Esophagus squamous epithelium (tissue), 5 donors: ENCODE measurements at places on chromosomes 16 and 17. TPM values are rescaled to one million over a fixed set of nuclear protein-coding genes. Genes with fewer than 3 reads are reported as not detected.

DNA sequence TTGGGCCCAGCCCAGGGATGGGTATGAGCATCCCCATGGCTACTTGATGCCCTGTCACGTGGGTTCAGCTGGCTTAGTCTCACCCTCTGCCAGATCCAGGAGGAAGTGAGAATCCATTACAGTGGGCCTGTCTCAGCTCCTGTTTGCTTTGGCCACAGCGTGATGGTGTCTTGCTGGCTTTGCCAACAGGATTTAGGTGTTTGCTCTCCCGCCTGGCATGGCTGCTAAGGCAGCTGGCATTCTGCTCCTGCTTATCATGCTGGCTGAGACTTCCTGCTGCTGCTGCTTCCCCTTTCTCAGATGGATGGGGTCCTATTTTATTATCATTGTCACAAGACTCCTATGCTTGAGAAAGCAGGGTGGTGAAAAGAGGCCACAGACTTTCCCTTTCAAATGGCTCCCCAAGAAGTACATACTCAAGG lies 28.3 kb upstream of the HOXB13 start:
- H3K27me3 ChIP-seq = peaks cover 100% of the 10 kb centered on the region
- no peaks in the 10 kb centered on the region for H3K4me1 ChIP-seq
- H3K4me3 ChIP-seq = no peak overlapping the region
- no peak for DNase-seq
- H3K36me3 ChIP-seq = no peaks in the 10 kb centered on the region

The TUBG2 gene
- 7.6 TPM for total RNA-seq

The FBXW10 gene
- 0.09 TPM for total RNA-seq

The KRT39 gene
- not detected for total RNA-seq

The CHD9NB gene
- 2.0 TPM for total RNA-seq

DNA sequence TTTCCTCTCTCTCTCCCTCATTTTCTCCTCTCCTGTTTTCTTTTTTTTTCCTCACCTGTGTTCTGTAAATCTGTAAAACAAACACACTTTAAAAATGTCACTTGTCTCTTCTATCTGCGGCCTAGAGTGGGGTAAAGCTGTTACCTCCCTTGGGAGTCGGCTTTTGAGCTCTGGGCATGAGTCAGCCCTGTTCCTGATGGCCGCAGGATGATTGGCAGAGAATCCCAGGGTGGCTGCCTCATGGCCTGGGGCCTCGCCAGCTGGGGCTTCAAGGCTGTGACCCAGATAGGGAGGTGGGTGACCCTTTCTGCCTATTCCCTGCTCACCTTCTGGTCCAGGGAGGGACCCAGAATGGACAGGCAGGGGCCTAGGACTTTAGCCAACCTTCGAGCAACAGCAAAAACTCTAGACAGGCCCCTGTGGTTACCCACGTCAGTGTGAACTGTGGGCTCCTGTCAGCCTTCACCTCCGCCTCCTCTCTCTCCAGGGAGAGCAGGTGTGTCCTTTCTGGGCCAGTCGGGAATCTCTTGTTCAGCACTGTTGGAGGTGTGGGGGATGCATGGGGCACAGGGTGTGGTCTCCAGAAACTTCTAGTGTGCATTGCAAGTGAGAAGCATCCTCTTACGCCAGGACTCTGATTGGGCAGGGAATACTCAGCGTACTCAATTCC lies 87.4 kb downstream of the RAP1GAP2 start:
- no peaks in the 10 kb centered on the region for H3K36me3 ChIP-seq
- H3K27me3 ChIP-seq = peaks cover 3% of the 10 kb centered on the region
- H3K27ac ChIP-seq = no peak overlapping the region

DNA sequence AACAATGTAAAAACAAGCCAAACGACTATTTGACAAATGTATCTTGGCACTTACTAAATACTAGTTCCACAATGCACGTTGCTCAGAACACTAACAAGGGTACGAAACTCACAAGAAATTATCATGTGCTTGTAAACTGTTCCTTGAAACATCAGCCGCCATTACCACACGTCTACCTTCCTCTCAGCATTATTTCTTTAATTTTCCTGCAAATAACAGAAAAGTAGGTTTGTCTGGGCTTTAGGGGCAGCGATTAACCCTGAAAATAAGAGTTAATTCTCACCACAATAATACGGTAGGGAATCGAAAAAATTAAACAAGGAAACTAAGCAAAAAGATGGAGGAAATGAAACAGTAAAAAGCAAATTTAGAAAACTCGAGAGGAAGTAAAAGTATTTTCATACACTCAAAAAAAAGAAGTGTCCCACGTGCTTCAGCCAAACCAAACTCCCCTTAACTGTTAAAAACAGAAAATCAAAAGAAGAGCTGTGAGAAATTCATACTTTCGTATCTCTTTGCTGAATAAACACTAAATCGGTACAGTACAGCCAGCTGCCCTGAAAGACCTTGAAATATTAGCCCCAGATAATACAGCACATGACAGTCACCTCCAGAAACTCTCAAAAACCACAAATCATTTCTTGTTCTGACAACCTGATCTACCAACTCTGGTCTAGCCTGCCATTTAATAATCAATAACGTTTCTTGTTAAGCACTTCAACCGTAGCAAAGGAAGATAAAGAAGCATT lies 1.2 kb downstream of the ARHGAP17 start:
- no peaks in the 10 kb centered on the region for H3K27me3 ChIP-seq
- peaks cover 64% of the 10 kb centered on the region for H3K4me1 ChIP-seq
- peak overlapping the region; percentile 99 for H3K27ac ChIP-seq
- no peaks in the 10 kb centered on the region for H3K36me3 ChIP-seq

The ITGB4 gene
- 77.1 TPM for total RNA-seq

DNA sequence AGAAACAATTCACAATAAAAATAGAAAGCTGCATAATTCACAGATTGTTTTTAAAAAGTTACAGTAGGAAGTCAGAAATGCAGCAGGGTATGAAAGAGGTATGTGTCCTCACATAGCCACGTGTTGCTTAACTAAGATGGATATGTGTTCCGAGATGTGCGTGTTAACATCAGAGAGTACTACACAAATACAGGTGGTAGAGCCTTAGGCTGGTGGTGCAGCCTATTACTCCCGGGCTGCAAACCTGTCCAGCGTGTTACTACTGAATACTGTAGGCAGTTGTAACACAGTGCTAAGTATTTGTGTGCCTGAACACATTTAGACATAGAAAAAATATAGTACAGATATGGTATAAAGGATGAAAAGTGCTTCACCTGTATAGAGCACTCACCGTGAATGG lies 46.4 kb downstream of the USP10 start:
- no peak overlapping the region for H3K4me3 ChIP-seq
- no peak overlapping the region for H3K27ac ChIP-seq
- peaks cover 5% of the 10 kb centered on the region for H3K4me1 ChIP-seq
- DNase-seq = no peak
- no peaks in the 10 kb centered on the region for H3K27me3 ChIP-seq

DNA sequence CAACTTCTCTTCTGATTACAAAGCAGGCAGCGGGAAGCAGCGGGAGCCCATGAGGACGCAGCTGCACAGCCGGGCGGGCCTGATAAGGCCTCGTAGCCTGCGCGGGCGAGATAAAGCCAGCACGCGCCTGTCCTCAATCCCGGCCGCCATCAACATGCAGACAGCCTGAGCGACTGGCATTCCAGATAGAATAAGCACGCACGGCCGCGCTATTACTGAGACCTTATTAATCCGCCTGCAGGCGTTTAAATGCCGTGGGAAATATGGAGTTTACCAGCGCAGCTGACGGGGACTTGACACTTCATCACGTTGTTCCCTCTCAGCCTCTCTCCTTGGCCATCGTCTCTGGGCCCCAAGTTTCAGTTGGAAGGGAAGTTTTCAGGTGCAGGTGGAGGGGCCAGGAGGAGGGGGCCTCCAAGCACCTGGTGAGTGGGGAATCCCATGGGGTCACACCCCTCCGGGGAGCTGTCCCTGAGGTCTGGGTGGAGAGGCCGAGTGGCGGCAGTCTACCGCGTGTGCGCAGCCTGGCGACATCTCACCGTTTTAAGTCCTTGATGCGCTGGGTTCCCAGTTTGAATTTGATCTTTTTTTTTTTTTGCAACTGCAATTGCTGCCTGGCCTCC lies 27.3 kb upstream of the CBFA2T3 start:
- no peak overlapping the region for H3K27ac ChIP-seq
- no peaks in the 10 kb centered on the region for H3K4me1 ChIP-seq
- no peak overlapping the region for H3K4me3 ChIP-seq
- H3K27me3 ChIP-seq = peaks cover 10% of the 10 kb centered on the region
- no peaks in the 10 kb centered on the region for H3K36me3 ChIP-seq

The SCARF1 gene
- total RNA-seq = 5.7 TPM

The CDH15 gene
- total RNA-seq = not detected

GRCh38 chr17:63932721-63933120 lies 590 bp upstream of the CD79B start:
- no peak overlapping the region for H3K27ac ChIP-seq
- H3K27me3 ChIP-seq = no peaks in the 10 kb centered on the region
- DNase-seq = no peak
- H3K4me3 ChIP-seq = no peak overlapping the region
- peaks cover 5% of the 10 kb centered on the region for H3K4me1 ChIP-seq

The RNU2-1 gene
- not detected for total RNA-seq

GRCh38 chr17:49861150-49861884 lies 13.4 kb upstream of the TAC4 start:
- peaks cover 15% of the 10 kb centered on the region for H3K27me3 ChIP-seq
- no peak for DNase-seq
- H3K27ac ChIP-seq = no peak overlapping the region
- no peaks in the 10 kb centered on the region for H3K36me3 ChIP-seq

The LLGL2 gene
- total RNA-seq = 76.4 TPM

- no peak for DNase-seq
- H3K4me1 ChIP-seq = peaks cover 45% of the 10 kb centered on the region
- no peaks in the 10 kb centered on the region for H3K36me3 ChIP-seq
- H3K27ac ChIP-seq = no peak overlapping the region
- H3K4me3 ChIP-seq = no peak overlapping the region
- no peaks in the 10 kb centered on the region for H3K27me3 ChIP-seq
These were observed 143.8 kb upstream of the PLCG2 start for GRCh38 chr16:81635063-81635937.

- H3K27ac ChIP-seq = no peak overlapping the region
- DNase-seq = no peak
- H3K4me3 ChIP-seq = no peak overlapping the region
- peaks cover 45% of the 10 kb centered on the region for H3K4me1 ChIP-seq
- H3K36me3 ChIP-seq = no peaks in the 10 kb centered on the region
- no peaks in the 10 kb centered on the region for H3K27me3 ChIP-seq
These were observed 39.4 kb downstream of the RTN4RL1 start for GRCh38 chr17:1985686-1986085.

- H3K4me3 ChIP-seq = no peak overlapping the region
- H3K27ac ChIP-seq = no peak overlapping the region
- DNase-seq = no peak
- no peaks in the 10 kb centered on the region for H3K27me3 ChIP-seq
- H3K36me3 ChIP-seq = no peaks in the 10 kb centered on the region
These were observed 313.9 kb upstream of the SALL1 start for GRCh38 chr16:51464996-51465395.

DNA sequence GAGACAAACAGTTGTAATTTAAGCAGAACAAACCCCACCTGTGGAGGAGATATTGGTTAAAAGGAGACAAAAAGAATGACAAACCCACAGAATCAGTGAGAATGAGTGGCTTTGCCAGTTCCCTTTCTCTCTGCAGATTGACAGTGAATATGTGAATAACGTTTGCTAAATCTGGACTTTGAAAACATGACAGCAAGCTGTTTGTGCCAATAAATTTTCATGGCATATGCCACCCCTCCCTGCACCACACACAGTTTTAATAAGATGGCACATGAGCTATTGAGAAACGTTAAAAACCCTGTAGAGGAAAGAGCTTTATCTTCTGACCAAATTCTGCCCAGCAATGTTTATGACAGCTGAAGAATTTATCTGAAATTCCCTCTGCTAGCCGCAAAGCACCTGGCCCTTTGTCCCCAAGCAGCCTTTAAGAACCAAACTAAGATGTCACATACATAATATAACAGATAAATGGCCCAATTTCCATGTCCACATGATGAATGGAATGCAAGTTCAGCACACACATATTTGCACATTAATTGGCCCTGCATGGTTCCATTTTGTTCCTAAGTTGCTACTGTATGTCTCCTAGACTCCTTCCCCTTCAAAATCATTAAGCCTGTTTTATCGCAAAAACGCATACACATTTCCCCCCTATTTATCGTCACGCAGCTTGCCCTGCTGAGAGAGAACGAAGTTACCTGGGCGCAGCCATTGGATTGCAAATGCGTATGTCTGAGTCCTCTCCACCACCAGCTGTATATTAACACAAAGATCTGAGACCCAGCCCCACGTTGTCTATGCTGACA lies 773.5 kb upstream of the EEF2KMT start:
- H3K4me3 ChIP-seq = no peak overlapping the region
- no peak overlapping the region for H3K27ac ChIP-seq
- H3K27me3 ChIP-seq = no peaks in the 10 kb centered on the region
- H3K36me3 ChIP-seq = no peaks in the 10 kb centered on the region

GRCh38 chr17:6969323-6969726 lies 26.5 kb upstream of the ALOX12 start:
- H3K27me3 ChIP-seq = peaks cover 6% of the 10 kb centered on the region
- no peak overlapping the region for H3K27ac ChIP-seq

DNA sequence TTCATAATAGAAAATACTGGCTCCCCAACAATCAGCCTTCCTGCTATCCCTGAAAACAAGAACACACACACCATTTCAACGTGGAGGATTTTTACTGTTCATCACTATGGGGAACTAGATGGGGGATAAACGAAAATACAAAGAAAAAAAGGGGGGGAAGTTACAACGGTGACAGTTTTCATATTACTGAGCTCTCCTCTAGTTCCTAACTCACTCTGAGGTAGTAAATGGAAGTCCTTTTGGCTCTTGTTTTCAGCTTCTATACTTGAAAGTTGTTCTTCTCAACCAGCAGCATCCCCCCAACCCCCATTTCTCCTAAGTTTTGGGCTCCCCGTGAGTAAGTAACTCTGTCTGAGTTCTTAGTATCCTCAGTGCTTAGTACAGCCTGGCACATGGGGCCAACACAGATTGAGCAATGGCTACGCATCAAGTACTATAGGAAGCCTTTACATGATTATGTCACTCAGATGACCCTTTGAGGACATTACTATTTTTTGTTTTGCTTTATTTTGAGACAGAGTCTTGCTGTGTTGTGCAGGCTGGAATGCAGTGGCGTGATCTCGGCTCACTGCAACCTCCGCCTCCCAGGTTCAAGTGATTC lies 4.2 kb upstream of the CORO7 start:
- no peak overlapping the region for H3K27ac ChIP-seq
- no peaks in the 10 kb centered on the region for H3K36me3 ChIP-seq
- DNase-seq = no peak
- H3K27me3 ChIP-seq = no peaks in the 10 kb centered on the region

The CD300H gene
- total RNA-seq = not detected

GRCh38 chr16:79047337-79047736 lies 553.2 kb downstream of the MAF start:
- no peak overlapping the region for H3K4me3 ChIP-seq
- no peaks in the 10 kb centered on the region for H3K27me3 ChIP-seq
- H3K36me3 ChIP-seq = no peaks in the 10 kb centered on the region
- H3K4me1 ChIP-seq = peaks cover 14% of the 10 kb centered on the region
- DNase-seq = no peak

GRCh38 chr17:78252111-78252634 lies 20.7 kb downstream of the TMEM235 start:
- peaks cover 8% of the 10 kb centered on the region for H3K27me3 ChIP-seq
- no peak overlapping the region for H3K27ac ChIP-seq
- H3K4me1 ChIP-seq = peaks cover 44% of the 10 kb centered on the region

GRCh38 chr17:57588086-57588485 lies 157.0 kb downstream of the CCDC182 start:
- peaks cover 6% of the 10 kb centered on the region for H3K4me1 ChIP-seq
- H3K36me3 ChIP-seq = no peaks in the 10 kb centered on the region
- H3K4me3 ChIP-seq = no peak overlapping the region
- H3K27ac ChIP-seq = no peak overlapping the region

The CCDC144A gene
- 0.53 TPM for total RNA-seq

GRCh38 chr17:60249290-60249826 lies 99.6 kb downstream of the CA4 start:
- no peaks in the 10 kb centered on the region for H3K27me3 ChIP-seq
- no peak overlapping the region for H3K4me3 ChIP-seq
- H3K36me3 ChIP-seq = no peaks in the 10 kb centered on the region
- DNase-seq = no peak
- no peak overlapping the region for H3K27ac ChIP-seq

The SREBF1 gene
- total RNA-seq = 135 TPM
